ENCODE measurements at places on chromosomes 11 and 22.

- DNase-seq: no peak
These were observed 60.2 kb upstream of the EMID1 start for GRCh38 chr22:29145321-29146072.

DNA sequence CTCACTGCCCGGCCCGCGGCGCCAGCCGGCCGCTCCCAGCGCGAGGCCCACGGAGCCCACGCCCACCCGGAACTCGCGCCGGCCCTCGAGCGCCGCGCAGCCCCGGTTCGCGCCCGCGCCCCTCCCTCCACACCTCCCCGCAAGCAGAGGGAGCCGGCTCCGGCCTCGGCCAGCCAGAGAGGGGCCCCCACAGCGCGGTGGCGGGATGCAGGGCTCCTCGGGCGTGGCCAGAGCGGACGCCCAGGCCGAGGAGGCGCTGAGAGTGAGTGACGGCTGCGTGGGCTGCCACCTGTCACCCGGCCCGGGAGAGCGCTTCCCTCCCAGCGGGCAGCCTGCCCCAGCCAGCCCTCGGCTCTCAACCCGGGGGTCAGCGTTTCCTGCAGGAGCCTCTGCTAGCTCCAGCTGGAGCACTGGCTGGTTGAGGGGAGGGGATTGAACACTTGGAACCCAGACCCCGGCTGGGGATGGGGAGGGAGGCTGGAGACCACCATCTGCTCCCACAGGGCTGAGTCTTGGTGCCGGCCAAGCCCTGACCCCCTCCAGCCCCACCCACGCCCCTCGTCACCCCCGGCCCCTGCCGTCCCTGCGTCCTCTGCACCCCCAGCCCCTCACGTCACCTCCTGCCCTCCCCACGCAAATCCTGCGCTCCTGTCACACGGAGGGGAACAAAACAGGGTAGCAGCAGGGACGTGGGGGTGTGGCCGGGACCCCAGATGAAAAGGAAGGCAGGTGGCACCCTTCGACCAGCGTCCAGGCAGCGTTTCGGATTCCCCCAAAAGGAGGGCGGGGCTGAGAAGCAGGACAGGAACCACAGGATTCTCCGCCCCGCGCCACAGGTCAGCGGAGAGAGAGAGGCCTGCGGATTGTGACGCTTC is 157.0 kb downstream of the BRD1 start:
- DNase-seq: no peak

DNA sequence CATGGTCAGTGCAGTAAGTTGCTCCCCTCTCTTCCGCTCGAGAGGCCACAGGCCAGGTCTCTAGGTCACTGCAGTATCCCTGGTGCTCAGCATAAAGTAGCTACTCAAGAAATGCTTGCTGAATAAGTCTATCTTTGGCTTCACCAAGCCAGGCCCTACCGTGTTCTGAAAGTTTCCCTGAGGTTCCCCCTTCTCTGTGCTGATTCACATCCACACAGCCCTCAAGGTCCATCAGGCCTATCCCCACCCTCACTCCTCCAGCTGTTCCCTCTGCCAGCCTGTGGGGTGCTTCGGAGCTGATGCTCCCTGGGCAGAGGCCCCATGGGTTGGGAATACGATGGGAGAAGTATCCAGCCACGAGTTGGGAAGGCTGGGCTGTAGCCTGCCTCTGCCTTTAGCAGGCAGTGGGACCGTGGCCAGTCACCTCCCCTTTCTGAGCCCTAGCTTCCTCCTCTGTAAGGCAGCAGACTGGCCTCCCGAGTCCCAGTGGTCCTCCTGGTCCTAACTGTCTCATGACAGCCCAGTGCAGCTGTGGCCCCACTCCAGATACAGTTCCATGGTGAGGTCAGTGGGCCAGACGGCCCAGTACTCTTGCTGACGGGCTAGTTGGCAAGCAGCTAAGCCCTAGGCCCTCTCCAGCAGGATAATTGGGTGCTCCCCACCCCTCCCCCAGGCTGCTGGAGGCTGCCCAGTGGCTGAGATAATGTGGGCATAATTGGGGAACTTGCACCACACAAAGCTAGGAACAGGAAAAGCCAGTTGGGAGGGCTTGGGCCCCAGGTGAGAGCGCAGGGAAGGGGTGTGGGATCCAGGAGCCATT is 48.2 kb downstream of the NECTIN1 start:
- no peak for DNase-seq

- no peak for DNase-seq
These were observed 23.0 kb upstream of the MYEOV start for GRCh38 chr11:69270941-69271340.

GRCh38 chr22:43449831-43450225 is 38.0 kb downstream of the MPPED1 start:
- DNase-seq: no peak

- no peak for DNase-seq
These were observed 7.4 kb upstream of the GNAZ start for GRCh38 chr22:23062616-23063538.

DNA sequence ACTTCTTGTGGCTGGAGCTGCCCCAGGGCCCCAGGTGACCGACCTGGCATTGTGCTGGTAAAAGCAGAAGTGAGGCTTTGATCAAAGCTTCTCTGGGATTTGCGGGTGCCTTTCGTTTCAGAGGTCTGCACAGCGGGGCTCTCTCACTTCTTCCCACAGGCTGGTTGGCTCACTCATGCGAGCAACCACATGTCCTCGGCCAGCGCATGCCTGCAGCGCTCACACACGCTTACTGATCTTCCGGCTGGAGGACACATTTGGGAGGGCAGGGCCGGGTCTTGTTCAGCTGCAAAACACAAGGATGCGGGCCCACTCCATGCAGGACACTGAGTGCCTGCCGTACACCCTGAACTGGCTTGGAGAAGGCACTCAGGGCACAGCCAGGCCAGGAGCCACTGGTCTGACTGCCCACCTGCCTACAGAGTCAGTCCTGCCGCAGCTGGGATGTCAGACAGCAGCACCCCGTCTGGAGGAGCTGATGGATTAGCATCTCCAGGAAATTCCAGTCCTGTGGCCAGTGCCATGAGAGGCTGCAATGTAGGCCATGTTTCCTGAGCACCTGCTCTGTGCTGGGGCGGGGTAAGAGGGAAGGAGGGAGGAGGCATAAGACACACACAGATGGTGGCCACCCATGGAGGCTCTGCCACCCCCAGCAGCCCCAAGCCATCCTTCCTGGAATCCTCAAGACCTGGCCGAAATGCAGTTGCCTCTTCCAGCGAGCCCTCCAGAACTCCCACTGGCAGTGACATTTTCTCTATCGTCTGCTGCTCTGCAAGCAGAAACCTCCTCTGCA is 1383.2 kb downstream of the BRD1 start:
- no peak for DNase-seq

DNA sequence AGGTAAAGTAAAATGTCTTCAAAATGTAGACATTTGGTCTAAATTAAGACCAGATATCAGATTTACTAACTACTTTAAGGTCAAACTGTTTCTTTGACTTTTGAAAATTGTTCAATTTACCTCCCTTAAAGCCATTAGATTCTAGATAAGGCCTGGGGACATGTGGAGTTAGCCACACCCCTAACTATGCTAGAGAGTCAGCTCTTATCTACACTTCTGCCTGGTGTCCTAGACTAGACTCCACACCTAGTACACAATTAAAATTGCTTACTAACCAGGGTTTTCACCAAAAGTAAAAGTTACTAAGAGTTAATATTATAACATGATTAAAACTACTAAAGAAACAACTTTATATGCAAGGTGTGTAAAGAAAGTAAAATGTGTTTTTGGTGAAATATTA is 43.6 kb upstream of the DBX1 start:
- DNase-seq: no peak

GRCh38 chr11:15926071-15926470 is 430.3 kb downstream of the SOX6 start:
- DNase-seq: no peak

DNA sequence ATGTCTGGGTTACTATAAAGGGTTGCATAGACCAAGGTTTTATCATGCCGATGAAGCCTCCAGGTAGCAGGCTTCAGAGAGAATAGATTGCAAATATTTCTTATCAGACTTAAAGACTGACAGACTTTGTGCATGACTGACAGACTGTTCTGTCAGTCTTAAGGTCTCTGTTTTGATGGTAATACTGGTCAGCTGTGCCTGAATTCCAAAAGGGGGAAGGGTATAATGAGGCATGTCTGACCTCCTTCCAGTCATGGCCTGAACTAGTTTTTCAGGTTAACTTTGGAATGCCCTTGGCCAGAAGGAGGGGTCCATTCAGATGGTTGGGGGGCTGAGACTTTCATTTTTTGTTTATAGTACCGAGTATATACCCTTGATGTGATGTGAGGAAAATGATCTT is 4.7 kb upstream of the KCTD14 start:
- no peak for DNase-seq

DNA sequence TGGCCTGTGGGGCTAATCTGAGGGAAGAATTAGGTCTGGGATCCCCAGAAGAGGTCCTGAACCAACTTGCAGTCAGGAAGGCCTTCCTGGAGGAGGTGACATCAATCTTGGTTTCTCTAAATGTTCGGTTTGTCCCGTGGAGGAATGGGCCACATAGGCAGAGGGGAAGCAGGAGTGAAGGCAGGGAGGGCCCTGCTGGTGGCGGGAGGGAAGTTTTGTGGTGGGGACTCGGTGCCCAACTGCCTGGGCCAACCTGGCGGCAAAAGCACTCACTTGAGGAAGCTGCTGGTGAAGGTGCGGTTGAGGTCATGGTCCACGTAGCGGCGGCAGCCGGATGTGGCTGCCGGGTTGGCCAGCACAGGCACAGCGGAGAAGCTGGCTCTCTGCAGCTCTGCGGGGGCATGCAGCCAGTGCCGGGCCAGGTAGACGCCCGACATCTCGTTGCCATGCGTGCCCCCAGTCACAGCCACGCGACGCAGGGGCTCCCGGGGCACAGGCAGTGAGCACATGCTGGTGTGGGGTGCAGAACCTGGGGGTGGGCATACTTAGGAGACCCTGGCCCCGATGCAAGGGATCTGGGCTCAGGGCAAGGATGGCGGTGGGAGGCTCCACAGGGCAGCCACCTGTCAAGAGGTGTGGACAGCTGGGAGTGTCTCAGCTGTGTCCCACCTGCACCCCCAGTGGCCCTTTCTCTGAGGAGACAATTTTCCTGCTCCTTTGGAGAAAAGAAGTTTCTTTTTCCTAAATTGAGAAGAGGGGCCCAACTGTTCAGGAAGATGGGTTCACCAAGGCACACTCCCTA is 3.8 kb downstream of the ACY3 start:
- no peak for DNase-seq

- DNase-seq: no peak
These were observed 93.1 kb downstream of the CADM1 start for GRCh38 chr11:115411120-115411519.

GRCh38 chr11:76329084-76329648 is 51.8 kb downstream of the THAP12 start:
- no peak for DNase-seq

- DNase-seq: no peak
These were observed 43.0 kb upstream of the CD5 start for GRCh38 chr11:61059260-61059752.

- no peak for DNase-seq
These were observed 15.9 kb upstream of the CDC42EP2 start for GRCh38 chr11:65298655-65299179.

- no peak for DNase-seq
These were observed 55.0 kb upstream of the DEPDC7 start for GRCh38 chr11:32960553-32961164.
